ENCODE measurements at places on chromosomes 13 and 19.

DNA sequence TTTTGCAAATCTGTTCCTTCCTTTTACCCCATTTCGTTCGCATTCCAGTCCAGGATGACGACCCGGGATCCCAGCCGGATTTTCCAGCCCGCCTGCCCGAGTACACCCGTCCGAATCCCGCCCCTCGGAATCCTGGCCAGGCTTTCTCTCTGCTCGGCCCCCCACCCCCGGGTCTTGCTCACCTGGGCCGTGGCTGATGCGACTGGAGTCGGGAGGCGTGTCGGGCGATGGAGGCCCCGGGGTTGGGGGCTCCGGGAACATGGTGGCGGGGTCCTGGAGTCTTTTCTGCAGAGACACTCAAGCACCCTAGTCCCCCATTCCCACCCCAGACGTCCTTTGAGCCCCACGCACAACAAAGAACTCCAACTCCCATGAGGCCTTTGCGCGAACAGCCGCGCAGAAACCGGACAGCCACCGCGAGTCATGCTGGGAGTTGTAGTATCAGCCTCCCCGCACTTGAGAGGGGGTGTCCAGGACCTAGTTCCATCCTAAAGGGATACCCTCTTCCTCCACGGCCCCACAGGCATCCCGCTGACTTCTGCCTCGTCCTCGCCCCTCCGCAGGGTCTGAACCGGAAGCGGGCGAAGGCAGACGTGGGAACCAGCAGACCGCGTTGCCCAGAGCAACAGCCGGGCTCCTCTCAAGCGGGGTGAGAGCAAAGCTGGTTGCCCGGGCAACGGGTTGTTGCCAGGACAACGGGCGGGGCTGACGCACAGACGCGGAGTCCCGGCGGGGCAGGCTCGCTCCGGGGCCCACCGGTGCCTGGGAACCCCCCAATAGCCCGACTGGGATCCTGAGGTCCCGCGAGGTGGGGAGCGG is 1.1 kb downstream of the SYT5 start:
- H3K36me3 ChIP-seq, result no peaks in the 10 kb centered on the region
- peak overlapping the region; percentile 41 for H3K4me3 ChIP-seq
- peaks cover 86% of the 10 kb centered on the region for H3K27me3 ChIP-seq
- no peak overlapping the region for H3K27ac ChIP-seq
- peak; percentile 91 for DNase-seq
- peaks cover 16% of the 10 kb centered on the region for H3K4me1 ChIP-seq

DNA sequence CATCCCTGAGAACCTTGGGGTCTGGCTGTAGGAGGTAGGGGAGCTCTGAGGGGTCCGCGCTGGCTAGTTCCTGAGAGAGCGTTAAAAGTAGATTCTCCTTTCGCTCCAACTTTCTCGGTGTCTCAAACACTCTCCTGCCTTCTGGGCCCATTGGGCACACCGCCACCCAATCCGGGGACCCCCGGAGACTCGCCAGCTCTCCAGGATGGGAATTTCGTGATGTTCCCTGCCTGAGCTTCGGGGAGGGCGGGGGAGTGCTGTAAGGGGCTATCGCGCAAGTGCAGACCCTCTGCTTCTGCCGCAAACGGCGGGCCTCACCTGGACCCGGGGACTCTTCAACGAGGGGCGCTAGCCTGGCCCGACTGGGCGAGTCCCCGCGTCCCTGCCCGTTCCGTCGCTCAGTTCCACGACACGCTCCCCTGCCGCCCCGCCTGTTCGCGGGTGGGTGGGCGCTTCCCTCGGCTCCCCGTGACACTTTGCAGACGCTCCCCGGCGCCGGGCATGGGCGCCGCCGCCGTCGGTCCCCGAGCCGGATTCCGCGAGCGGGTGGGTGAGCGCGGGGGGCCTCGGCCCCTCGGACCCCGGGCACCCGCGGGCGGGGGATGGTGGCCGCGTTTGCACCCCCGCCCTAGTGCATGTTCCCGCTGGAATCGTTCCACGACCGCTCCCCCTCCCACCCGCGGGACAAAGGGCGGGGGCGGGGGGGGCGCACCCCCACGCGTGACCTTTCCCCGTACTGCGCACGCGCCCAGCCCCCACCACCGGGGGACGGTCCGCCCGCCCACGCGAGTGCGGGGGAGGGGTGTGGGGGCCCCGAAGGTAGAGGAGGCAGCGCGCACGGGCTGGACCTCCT is at the start of gene CCDC106:
Gene CCDC106 (plus strand): TSS at position 481 of the 853 bp plus-strand sequence. CDS start 835 bp downstream, outside the sequence.
- no peaks in the 10 kb centered on the region for H3K27me3 ChIP-seq
- peak; percentile 82 for DNase-seq
- H3K4me1 ChIP-seq, result peaks cover 34% of the 10 kb centered on the region
- H3K36me3 ChIP-seq, result peaks cover 51% of the 10 kb centered on the region

DNA sequence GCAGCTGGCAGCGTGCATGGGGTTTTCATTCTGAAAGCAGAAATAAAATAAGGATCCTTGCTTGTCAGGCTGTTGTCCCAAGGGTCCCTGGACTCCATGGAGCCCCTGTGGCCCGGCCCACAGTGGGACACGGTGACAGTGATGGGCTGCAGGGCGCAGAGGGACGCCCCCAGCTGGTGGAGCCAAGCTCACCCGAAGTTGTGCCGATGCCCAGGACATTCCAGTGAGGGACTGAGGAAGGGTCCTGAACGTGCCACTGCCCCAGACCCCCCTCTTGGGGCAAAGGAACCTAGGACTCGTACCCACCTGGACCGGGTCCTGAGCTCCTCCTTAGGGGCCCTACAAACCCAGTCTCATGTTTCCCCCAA is 35.0 kb downstream of the MYO9B start:
- DNase-seq, result no peak
- no peak overlapping the region for H3K27ac ChIP-seq
- no peaks in the 10 kb centered on the region for H3K27me3 ChIP-seq

- H3K36me3 ChIP-seq, result no peaks in the 10 kb centered on the region
- H3K27ac ChIP-seq, result no peak overlapping the region
- no peak overlapping the region for H3K4me3 ChIP-seq
- H3K27me3 ChIP-seq, result no peaks in the 10 kb centered on the region
- DNase-seq, result no peak
- H3K4me1 ChIP-seq, result no peaks in the 10 kb centered on the region
These were observed 1200.7 kb downstream of the SLITRK1 start for GRCh38 chr13:82681535-82681934.

DNA sequence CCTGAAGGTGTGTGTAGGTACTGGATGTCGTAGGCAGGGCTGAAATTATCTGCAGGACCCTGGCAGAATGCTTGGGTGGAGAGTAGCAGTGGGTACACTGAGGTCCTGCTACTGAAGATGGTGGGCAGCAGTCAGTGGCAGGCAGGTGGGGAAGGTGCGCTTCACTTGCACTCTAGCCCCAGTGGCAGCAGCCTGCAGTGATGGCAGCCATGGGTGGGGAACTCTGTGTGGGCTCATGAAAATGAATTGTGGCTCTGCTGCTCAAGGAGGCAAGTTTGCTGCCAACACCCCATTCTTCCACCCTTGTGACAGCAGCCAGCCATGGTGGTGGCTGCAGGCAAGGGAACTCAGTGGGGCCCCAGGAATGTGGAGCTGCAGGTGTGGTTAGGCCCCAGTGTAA is 1242.7 kb upstream of the MIR17HG start:
- no peaks in the 10 kb centered on the region for H3K36me3 ChIP-seq
- H3K4me1 ChIP-seq, result peaks cover 2% of the 10 kb centered on the region
- no peak overlapping the region for H3K27ac ChIP-seq
- H3K4me3 ChIP-seq, result no peak overlapping the region
